ENCODE measurements at places on chromosomes 3 and 15. TPM values are rescaled to one million over a fixed set of nuclear protein-coding genes. Genes with fewer than 3 reads are reported as not detected.

DNA sequence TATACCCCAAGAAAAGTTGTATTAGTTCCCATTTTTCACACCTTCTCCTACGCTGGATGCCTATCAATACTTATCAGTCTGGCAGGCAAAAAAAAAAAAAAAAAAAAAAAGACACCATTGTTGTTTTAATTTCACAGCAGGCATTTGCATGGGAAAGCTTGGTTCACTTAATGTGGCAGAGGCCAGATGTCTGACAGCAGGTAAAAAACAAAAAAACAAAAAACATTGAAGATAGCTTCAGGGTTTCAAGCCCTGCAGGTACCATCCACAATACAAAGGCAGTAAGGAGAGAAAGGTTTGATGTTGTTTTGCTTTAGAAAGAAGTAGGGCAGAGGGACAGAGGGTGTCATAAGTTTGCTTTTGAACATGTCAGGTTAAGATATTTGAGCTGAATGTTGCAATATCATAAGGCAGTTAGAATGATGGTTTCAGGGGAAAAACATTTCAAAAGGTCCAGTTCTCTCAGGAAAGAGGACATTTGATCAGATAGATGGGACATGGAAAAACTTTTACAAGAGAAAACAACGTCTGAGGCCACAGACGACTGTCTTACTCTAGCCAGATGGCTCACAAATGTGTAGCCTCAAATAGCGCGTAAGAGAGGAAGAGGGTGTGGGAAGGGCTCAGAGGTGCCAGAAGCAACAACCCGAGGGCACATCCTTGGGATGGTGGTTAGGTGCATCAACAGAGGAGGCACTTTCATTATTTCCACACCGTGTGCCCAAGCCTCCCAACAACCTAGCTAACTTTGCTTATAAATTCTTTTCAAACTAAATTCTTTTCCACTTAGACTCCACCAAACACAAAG lies 25.7 kb downstream of the PCOLCE2 start:
- no peak for DNase-seq

GRCh38 chr15:101156509-101157159 lies 95.2 kb downstream of the CHSY1 start:
- DNase-seq, result no peak

DNA sequence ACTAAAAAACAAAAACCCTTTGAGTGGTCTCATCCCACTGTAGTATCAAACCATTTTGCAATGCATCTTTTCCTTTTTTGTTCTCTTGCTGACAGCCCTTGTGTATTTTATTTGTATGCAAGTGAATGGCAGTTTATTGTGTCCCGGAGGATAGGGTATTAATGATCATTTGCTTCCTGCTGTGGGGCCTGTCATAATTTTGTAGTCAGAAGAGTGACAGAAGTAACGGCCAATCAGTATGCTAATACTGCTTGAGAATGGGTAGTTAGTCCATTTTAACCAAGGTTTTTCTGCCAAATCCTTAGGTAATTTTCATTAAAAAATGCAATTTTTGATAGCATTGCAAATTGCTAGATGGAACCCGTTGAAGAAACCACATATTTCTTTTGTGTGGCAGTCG lies 75.5 kb upstream of the PLSCR5 start:
- no peak for DNase-seq

Gene MORC1
- not detected for total RNA-seq

Gene ST3GAL6
- total RNA-seq, result 13.2 TPM

DNA sequence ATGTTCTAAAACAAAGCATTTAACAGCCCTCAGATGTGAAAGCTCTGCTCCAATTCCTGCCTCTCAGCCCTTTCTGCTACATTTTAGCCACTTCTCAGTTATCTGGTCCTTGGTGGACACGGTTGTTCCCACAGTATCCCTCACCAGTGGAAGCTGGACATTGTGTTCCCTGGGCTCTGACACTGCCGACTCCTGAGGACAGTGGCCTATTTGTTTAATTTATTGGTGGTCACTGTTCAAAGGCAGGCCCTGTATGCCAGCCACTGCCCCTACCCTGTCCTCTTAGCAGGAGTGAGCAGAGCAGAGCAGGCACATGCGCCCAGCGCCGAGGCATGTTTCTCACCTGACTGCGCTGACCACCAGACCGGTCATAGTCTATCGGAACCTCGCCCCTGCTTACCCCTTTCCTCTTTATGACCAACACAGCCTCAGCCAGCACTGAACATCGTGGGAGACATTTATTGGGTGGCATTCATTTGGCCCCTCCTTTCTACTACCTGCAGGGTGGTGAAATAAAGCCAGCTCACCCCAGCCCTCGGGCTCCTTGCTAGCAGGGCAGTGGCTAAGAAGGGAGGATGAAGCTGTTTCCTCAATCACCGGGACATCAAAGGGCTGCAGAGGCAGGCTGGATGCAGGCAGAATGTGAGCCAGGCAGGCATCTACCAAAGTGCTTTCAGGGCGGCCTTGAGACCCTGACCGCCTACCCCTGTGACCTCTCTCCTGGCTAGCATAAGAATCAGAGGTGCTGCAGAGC lies 54.3 kb upstream of the HACD2 start:
- DNase-seq, result no peak

- DNase-seq, result no peak
Observed at GRCh38 chr3:3705090-3705775, 94.0 kb upstream of the LRRN1 start.
